ENCODE measurements at places on chromosomes 12 and 14. TPM values are rescaled to one million over a fixed set of nuclear protein-coding genes. Genes with fewer than 3 reads are reported as not detected.

Gene PTPRB
- total RNA-seq = 0.93 TPM

DNA sequence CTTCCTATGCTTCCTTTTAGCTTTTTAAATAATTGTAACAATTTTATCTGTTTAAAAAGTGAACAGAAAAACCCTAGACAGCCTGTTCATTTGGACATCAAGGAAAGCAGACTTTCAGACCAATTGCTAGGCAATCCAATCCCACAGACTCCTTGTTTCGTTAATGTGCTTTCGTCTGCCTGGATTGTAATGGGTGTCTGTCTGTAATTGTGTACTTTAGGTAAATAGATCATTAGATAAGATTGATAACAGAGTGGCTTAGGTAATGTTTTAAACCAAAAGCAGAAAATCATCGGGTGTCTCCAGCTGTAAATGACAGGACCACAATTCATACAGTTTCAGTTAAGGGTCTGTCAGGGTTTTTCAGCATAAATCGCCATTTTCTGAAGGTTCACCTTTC lies 19.6 kb downstream of the CCDC60 start:
- H3K4me1 ChIP-seq = no peaks in the 10 kb centered on the region
- no peak overlapping the region for H3K4me3 ChIP-seq
- H3K36me3 ChIP-seq = peaks cover 7% of the 10 kb centered on the region
- H3K27me3 ChIP-seq = peaks cover 3% of the 10 kb centered on the region

Gene CMA1
- not detected for total RNA-seq

DNA sequence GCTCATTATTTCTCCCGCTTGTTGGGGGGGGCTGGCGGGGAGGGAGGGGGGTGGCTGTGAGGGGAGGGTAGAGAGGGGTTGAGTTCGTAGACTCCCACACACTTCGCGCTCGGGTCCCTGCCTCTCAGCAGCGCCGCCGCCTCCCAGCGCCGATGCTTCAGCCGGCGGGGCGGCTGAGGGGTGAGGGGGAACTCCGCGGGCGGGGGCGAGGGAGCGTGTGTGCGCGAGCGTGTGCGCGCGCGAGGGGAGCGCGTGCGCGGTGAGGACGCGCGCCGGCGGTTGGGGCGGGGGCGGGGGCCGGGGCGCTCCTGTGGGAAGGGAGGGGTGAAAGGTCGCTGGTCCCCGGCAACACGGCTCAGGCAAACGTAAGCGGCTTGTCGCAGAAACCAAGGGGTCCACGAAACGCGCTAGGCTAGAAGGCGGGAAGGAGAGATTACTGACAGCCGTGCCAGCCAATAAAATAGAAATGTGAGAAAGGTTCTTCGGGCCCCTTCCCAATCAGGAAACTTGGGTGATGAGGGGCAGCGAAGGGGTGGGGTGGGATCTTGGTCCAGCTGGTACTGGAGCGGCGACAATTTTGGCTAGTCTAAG lies 343 bp upstream of the NOVA1 start:
- DNase-seq = peak; percentile 97
- H3K36me3 ChIP-seq = no peaks in the 10 kb centered on the region
- H3K27ac ChIP-seq = peak overlapping the region; percentile 45
- peaks cover 50% of the 10 kb centered on the region for H3K4me1 ChIP-seq

DNA sequence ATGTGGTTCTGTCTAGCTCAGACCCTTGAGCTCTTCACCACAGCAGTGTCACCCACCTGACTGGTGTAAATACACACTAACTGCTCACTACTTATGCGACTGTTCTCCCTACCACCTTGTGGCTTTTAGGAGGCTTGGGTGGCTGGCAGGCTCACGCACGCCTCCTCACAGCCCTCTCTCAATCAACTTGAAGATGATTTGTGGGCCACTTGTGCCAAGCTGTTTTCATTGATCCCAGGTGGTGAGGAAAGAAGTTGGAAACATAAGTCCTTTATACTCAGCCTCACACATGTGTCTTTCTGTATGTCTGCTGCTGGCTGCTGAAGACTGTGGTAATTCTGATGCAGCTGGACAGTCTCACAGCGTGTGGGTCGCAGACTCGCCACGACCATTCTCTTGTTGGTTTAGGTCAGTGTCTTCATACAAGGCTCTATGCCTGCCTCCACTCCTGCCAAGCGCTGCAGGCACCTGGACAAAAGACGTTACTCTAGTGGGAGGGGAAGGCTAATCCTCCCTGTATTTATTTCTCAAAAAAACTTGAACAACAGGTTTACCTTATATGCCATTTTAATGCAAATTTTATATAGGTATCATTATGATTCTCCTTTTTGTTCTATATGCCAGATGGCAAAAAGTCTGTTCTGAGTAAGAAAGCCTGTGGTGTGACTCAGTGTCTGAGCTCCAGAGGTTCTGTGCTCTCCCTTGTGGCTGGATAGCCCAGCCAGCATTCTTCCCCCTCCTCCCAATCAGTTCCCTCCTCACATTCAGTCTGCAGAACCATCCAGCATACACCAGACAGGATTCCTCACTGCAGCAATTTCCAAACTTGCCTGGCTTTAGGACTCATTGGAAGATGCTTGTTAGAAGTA lies 115.6 kb downstream of the DIP2B start:
- no peaks in the 10 kb centered on the region for H3K27me3 ChIP-seq
- peak overlapping the region; percentile 27 for H3K4me3 ChIP-seq
- no peaks in the 10 kb centered on the region for H3K36me3 ChIP-seq
- no peak for DNase-seq
- H3K27ac ChIP-seq = peak overlapping the region; percentile 23
- H3K4me1 ChIP-seq = peaks cover 46% of the 10 kb centered on the region

Gene CFAP251
- 1.6 TPM for total RNA-seq

GRCh38 chr14:55328317-55328716 lies 57.1 kb downstream of the FBXO34 start:
- peaks cover 25% of the 10 kb centered on the region for H3K4me1 ChIP-seq
- no peak for DNase-seq
- H3K27ac ChIP-seq = no peak overlapping the region

- H3K27ac ChIP-seq = no peak overlapping the region
- DNase-seq = no peak
- no peak overlapping the region for H3K4me3 ChIP-seq
- no peaks in the 10 kb centered on the region for H3K27me3 ChIP-seq
- no peaks in the 10 kb centered on the region for H3K36me3 ChIP-seq
These were observed 288.6 kb downstream of the FOXN3 start for GRCh38 chr14:89128311-89129026.

DNA sequence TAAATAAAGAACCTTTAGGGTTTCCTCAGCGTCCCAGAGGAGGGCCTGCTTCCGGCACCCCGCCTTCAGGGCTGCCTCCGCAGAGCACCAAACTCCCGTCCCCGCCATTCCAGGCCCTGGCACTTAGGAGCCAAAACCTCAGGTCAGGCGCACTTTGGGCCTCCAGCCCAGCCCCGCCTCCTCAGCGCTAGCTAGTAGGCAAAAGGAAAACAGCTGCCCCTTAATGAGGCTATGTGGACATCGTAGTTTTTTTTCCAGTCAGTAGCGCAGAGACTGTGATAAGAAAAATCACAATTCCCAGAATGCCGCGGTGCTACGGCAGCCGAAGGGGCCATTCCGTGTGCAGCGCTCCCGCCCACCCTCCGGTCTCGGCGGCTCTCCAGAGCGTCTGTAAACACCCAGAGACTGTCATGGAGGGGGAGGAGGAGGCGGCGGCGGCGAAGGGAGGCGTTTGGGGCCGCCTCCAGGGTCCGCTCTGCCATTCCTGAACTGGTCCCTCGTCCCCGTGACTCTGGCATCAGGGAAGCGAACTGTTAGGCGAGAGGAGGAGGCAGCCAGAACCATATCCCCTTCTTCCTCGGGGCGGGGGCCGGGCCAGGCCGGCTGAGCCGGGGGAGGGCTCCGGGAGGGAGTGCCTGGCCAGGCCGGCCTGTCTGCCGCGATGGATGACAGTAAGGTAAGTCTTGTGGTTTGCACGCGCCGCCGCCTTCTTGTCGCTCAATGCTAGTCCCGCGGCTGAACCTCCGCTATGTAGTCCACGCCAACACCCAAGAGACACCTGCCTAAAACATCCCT lies at the start of gene CREBL2:
Gene CREBL2 (plus strand): TSS at position 365 of the 795 bp plus-strand sequence. CDS start 297 bp downstream, at position 662.
- H3K4me1 ChIP-seq = peaks cover 36% of the 10 kb centered on the region
- peak within 1 kb of the TSS; percentile 89 for H3K4me3 ChIP-seq
- H3K27ac ChIP-seq = peak within 1 kb of the TSS; percentile 92
- peak; percentile 79 for DNase-seq

- no peak overlapping the region for H3K4me3 ChIP-seq
- H3K4me1 ChIP-seq = no peaks in the 10 kb centered on the region
- peaks cover 2% of the 10 kb centered on the region for H3K36me3 ChIP-seq
- no peaks in the 10 kb centered on the region for H3K27me3 ChIP-seq
- no peak for DNase-seq
These were observed 126.6 kb downstream of the ADAMTS20 start for GRCh38 chr12:43425361-43425760.

Gene MMP17
- 90.9 TPM for total RNA-seq

DNA sequence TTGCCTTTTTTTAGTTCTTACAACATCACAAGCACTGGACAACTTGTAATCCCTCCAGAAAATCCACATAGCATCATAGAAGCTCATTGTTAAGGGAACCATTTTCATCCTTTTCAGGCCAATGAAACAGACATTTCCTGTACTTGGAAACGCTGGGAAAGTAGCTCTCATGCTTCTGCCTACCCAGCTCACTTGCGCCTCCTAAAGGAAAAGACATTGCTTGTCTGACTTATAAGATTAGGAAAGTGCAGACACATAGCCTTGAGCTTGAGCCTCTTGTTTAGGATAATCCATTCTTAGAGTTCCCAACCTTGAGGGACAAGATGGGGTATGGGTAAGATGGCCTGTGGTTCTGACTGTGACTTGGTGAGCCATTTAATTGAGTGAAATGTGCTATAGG lies 589.5 kb downstream of the NOVA1 start:
- DNase-seq = no peak
- H3K36me3 ChIP-seq = no peaks in the 10 kb centered on the region

GRCh38 chr12:10226086-10226485 lies 13.4 kb downstream of the GABARAPL1 start:
- H3K4me3 ChIP-seq = no peak overlapping the region
- no peaks in the 10 kb centered on the region for H3K27me3 ChIP-seq
- DNase-seq = no peak
- H3K4me1 ChIP-seq = no peaks in the 10 kb centered on the region

DNA sequence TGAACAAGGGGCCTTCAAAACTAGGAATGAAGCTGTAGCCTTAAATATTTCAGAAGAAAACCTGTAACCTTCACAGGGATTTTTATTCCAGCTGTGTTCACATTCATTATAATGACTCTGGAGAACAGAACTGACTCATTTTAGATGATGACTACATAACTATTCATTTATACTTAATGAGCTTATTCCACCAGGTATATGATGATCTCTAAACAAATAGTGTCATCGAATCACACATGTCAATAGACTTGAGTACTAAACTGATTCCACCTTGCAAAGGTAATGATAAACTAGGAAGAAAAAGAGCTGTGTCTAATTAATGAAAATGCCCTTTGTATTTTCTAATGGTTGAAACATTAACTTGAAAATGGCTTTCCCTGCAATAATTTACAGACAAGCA lies 433.2 kb downstream of the PDZRN4 start:
- peaks cover 15% of the 10 kb centered on the region for H3K4me1 ChIP-seq
- H3K27ac ChIP-seq = no peak overlapping the region
- H3K27me3 ChIP-seq = no peaks in the 10 kb centered on the region
- H3K4me3 ChIP-seq = no peak overlapping the region

Gene DNAI7
- 0.37 TPM for total RNA-seq

Gene TEX52
- total RNA-seq = not detected

DNA sequence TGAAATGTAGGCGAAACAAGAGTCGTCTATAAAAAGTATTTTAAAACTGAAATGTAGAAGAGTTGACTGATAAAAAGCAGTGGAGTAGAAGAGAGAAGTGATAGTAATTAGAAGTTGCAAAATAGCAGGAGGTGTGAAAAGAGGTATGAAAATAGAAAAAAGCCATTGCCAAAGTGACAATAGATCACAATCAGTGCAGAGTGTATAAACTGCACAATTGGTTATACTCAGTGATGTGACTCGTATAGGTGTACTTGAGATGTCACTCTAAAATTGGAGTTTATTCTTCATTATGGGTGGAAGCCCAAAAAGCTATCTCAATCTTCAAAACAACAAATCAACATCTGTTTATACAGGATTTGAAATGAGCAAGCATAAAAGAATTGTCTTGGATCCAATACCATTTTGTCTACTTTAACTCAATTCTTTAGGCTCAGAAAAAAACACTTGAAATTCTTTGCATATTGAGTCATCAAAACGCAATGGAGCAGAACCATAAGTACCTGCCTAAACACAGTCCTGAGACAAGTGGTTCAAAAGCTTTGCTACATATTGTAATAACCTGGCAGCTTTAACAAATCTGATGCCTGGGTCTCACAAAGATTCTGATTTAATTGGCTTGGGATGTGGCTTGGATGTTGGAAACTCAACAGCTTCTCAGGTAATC lies 8.8 kb downstream of the IKBIP start:
- DNase-seq = no peak
- H3K27me3 ChIP-seq = no peaks in the 10 kb centered on the region
- H3K27ac ChIP-seq = no peak overlapping the region
- no peak overlapping the region for H3K4me3 ChIP-seq
- H3K4me1 ChIP-seq = no peaks in the 10 kb centered on the region
- H3K36me3 ChIP-seq = peaks cover 4% of the 10 kb centered on the region

Gene TDG
- total RNA-seq = 53.0 TPM

DNA sequence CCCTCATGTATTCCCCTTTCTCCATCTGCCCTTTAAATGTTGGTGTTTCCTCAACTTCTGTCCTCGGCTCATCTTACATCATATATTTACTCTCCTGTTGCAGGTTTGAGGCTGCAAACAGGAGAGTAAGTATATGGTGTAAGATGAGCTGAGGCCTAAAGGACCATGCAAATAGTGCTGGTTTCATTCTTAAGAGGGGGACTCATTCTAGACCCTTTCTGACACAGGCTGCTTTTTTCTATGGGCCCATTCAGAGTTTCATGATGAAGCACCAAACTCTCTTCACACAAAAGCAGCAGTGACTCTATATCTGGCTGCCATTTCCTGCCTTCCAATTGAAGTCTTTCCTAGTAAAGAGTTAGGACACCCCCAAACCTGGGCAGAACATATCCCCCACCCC lies 218.5 kb downstream of the PHLDA1 start:
- H3K4me1 ChIP-seq = peaks cover 59% of the 10 kb centered on the region
- H3K36me3 ChIP-seq = no peaks in the 10 kb centered on the region
- no peaks in the 10 kb centered on the region for H3K27me3 ChIP-seq
- DNase-seq = no peak

Gene ATL1
- 15.9 TPM for total RNA-seq

GRCh38 chr12:6765048-6765633 lies 1.0 kb upstream of the PTMS start:
- H3K27me3 ChIP-seq = peaks cover 6% of the 10 kb centered on the region
- peak overlapping the region; percentile 81 for H3K4me3 ChIP-seq
- no peak overlapping the region for H3K27ac ChIP-seq
